Activated T-cell treated with anti-CD3 and anti-CD28 coated beads for 1 hour (primary cell): ENCODE measurements at places on chromosomes 11 and 22.

- peak; percentile 9 for DNase-seq
Measured at GRCh38 chr11:8019314-8020243, 32.4 kb downstream of the EIF3F start.

DNA sequence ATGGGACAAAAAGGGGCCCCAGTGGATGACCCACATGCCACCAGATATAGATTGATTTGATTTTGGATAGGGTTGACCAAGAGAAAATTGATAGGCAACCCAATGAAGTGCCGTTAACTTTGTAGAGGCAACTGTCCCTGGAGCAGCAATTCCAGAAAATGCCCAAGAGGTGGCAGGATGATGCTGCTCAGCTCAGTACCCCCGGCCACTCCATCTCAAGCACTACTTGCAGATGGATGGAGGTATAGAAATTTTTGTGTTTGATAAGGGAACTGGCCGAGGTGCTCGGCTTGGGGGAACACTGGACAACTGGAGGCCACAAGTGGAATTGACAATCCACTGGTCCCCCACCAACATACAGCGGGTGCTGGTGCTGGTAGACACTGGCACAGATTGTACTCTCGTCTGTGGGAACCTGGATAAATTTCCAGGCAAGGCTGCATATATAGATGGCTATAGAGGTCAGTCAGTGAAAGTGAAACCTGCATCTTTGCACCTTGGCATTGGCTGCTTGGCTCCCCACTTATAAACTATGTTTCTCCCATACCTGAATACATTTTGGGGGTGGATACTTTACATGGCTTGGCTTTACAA, 86.3 kb downstream of the CCDC83 start:
- DNase-seq, result no peak

DNA sequence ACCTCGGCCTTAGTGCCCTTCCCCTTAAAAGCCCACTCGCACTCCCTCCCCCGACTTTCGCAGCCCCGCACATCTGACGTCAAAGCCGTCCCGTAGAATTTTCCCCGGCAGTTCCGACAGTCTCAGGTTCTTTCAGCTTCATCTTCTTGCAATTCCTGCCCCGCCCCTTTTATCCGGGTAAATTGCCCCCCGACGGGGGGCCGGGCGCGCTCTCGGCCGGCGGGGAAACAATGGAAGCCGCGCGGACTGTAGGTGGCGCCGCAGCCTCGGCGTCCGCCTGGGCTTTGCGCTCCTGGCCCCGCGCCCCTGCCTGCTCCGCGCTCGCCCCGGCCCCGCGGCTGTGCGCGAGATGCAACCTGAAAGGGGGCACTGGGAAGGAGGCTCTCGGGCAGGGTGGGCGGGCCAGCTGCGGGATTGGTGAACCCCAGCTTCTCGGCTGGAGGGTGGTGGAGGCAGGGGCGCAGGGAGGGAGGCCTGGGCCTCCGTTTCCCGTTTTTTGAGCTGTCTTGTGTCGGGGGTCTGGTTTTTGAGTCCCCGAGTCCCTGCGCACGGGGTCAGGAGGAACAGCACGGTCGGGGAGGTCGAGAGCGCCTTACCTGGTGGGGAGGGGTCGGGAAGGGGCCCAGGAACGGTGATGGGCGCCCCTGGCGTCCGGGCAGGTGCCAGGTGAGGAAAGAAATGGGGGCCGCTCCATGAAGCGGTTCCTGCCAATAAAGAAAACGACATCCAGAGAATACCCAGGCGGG, 859 bp upstream of the FGF19 start:
- no peak for DNase-seq

- DNase-seq, result no peak
Measured at GRCh38 chr22:29359469-29359868, 28.9 kb downstream of the AP1B1 start.

GRCh38 chr11:14223636-14224288, 135.2 kb downstream of the RRAS2 start:
- no peak for DNase-seq
